Right lobe of liver (tissue), 6 donors: ENCODE measurements at places on chromosomes 1 and 21. TPM values are rescaled to one million over a fixed set of nuclear protein-coding genes. Genes with fewer than 3 reads are reported as not detected.

DNA sequence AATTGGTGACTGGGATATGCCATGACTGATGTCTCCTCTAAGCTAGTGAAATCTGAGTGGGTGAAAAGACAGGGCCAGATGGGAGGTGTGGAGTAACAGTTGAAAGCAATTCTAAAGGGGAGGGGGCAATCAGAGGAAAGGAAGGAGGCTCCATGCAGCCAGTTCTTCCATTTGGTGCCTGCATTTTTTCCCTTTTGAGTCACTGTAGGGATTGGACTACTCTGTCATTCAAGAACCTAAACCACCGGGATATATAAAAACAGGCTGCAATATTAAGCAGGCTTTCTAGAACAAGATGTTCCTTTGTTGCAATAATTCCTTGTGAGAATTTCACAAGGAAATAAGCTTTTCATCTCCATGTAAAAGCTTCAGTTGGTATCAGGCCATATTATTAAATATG lies 18.3 kb downstream of the CLIC6 start:
- no peak overlapping the region for H3K4me3 ChIP-seq
- no peaks in the 10 kb centered on the region for H3K27me3 ChIP-seq
- no peak overlapping the region for H3K27ac ChIP-seq
- DNase-seq, result no peak

GRCh38 chr1:235818632-235819136 lies 48.0 kb downstream of the LYST start:
- H3K4me3 ChIP-seq, result no peak overlapping the region
- H3K36me3 ChIP-seq, result no peaks in the 10 kb centered on the region
- H3K27me3 ChIP-seq, result no peaks in the 10 kb centered on the region
- H3K27ac ChIP-seq, result no peak overlapping the region
- H3K4me1 ChIP-seq, result no peaks in the 10 kb centered on the region

GRCh38 chr1:101278238-101278637 lies 41.4 kb downstream of the S1PR1 start:
- no peak overlapping the region for H3K4me3 ChIP-seq
- no peaks in the 10 kb centered on the region for H3K27me3 ChIP-seq
- no peaks in the 10 kb centered on the region for H3K4me1 ChIP-seq
- no peak overlapping the region for H3K27ac ChIP-seq

GRCh38 chr1:91891454-91891853 lies 5.5 kb upstream of the TGFBR3 start:
- no peak for DNase-seq
- no peaks in the 10 kb centered on the region for H3K36me3 ChIP-seq
- no peak overlapping the region for H3K27ac ChIP-seq
- no peak overlapping the region for H3K4me3 ChIP-seq
- no peaks in the 10 kb centered on the region for H3K4me1 ChIP-seq

GRCh38 chr1:30704271-30704670 lies 19.1 kb downstream of the MATN1 start:
- H3K4me1 ChIP-seq, result no peaks in the 10 kb centered on the region
- no peaks in the 10 kb centered on the region for H3K36me3 ChIP-seq
- no peak overlapping the region for H3K27ac ChIP-seq
- no peak overlapping the region for H3K4me3 ChIP-seq
- no peak for DNase-seq
- H3K27me3 ChIP-seq, result no peaks in the 10 kb centered on the region

- H3K27ac ChIP-seq, result no peak overlapping the region
- H3K4me1 ChIP-seq, result no peaks in the 10 kb centered on the region
- H3K36me3 ChIP-seq, result no peaks in the 10 kb centered on the region
Observed at GRCh38 chr21:45862543-45863207, 118.9 kb upstream of the COL6A1 start.

DNA sequence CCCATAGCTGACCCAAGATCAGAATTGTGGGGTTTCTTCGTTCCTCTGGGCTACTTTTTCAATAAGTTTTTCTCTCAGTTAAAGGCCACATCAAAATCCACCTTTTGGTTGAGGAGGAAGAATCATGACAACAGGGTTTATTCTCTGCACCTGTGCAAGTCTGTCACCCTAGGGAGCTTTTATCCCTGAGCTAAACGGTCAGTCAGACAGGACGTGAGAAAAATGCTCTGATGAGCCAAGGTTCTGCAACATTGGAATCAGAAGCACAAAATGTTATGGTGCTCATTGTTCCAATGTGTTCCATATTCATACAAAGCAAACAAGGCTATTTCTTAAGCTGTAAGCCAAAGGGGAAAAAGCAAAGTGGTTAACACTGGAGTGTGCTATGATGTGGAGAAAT lies 7.4 kb upstream of the ERICH3 start:
- no peaks in the 10 kb centered on the region for H3K36me3 ChIP-seq
- DNase-seq, result no peak
- no peaks in the 10 kb centered on the region for H3K27me3 ChIP-seq
- no peaks in the 10 kb centered on the region for H3K4me1 ChIP-seq
- H3K27ac ChIP-seq, result no peak overlapping the region

DNA sequence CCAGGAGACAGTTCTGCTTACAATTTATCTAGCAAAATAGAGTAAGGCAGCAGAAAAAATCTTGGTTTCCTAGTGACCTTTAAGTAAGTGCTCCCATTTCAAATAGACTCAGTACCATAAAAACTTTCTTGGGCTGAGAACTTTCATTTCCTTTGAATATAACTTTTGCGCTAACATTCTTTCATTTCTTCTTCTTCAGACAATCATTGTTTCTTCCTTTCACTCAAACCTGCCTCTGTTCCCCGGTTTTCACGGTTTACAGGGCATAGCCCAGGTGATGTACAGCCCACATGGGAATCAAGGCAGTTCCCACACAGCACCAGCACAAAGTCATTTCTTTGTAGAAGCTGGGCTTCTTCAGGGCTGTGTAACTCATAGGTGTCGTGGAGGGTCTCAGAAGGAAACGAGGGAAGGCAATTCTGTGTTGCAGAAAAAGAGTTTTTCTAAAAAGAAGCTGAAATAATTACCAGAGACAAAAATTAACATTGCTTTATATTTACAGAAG lies 611.6 kb downstream of the SMYD3 start:
- no peak for DNase-seq
- no peaks in the 10 kb centered on the region for H3K36me3 ChIP-seq
- H3K27me3 ChIP-seq, result no peaks in the 10 kb centered on the region
- no peaks in the 10 kb centered on the region for H3K4me1 ChIP-seq
- H3K27ac ChIP-seq, result no peak overlapping the region
- no peak overlapping the region for H3K4me3 ChIP-seq

- DNase-seq, result no peak
- H3K27ac ChIP-seq, result no peak overlapping the region
- no peaks in the 10 kb centered on the region for H3K27me3 ChIP-seq
- H3K4me1 ChIP-seq, result no peaks in the 10 kb centered on the region
- H3K36me3 ChIP-seq, result no peaks in the 10 kb centered on the region
Observed at GRCh38 chr1:243433737-243434370, 178.0 kb downstream of the SDCCAG8 start.

GRCh38 chr1:94240822-94241221 lies 3.4 kb upstream of the ARHGAP29 start:
- H3K4me3 ChIP-seq, result no peak overlapping the region
- no peak for DNase-seq
- H3K27ac ChIP-seq, result no peak overlapping the region

- no peak for DNase-seq
- H3K36me3 ChIP-seq, result no peaks in the 10 kb centered on the region
- H3K4me3 ChIP-seq, result no peak overlapping the region
- no peak overlapping the region for H3K27ac ChIP-seq
- no peaks in the 10 kb centered on the region for H3K27me3 ChIP-seq
- H3K4me1 ChIP-seq, result no peaks in the 10 kb centered on the region
Observed at GRCh38 chr1:233744779-233745513, 131.0 kb downstream of the KCNK1 start.

GRCh38 chr1:200030791-200031190 lies 3.3 kb downstream of the NR5A2 start:
- H3K4me1 ChIP-seq, result no peaks in the 10 kb centered on the region
- DNase-seq, result no peak
- H3K36me3 ChIP-seq, result no peaks in the 10 kb centered on the region

DNA sequence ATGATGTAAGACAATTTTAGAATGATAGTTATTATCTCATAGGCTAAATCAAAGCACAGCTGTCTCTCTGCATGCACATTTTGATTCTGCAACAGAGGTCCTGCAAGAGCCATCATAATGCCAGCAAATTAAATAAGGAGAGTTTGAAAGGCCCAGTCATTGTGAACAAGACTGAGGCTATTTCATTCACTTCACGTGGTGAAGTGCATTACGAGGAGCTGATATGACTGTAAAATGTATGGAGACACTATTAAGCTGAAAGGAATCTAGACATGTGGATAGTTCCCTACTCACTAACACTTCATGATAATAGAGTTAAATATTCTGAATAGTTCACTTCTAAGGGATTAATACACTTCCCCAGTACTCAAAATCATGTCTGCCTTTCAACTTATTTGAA lies 299.0 kb downstream of the SMYD3 start:
- H3K4me3 ChIP-seq, result no peak overlapping the region
- H3K27me3 ChIP-seq, result no peaks in the 10 kb centered on the region
- no peak overlapping the region for H3K27ac ChIP-seq
- no peaks in the 10 kb centered on the region for H3K36me3 ChIP-seq
- DNase-seq, result no peak

GRCh38 chr1:2137257-2138121 lies 57.1 kb downstream of the FAAP20 start:
- DNase-seq, result no peak
- H3K27me3 ChIP-seq, result no peaks in the 10 kb centered on the region
- H3K36me3 ChIP-seq, result no peaks in the 10 kb centered on the region
- no peaks in the 10 kb centered on the region for H3K4me1 ChIP-seq
- H3K27ac ChIP-seq, result no peak overlapping the region

DNA sequence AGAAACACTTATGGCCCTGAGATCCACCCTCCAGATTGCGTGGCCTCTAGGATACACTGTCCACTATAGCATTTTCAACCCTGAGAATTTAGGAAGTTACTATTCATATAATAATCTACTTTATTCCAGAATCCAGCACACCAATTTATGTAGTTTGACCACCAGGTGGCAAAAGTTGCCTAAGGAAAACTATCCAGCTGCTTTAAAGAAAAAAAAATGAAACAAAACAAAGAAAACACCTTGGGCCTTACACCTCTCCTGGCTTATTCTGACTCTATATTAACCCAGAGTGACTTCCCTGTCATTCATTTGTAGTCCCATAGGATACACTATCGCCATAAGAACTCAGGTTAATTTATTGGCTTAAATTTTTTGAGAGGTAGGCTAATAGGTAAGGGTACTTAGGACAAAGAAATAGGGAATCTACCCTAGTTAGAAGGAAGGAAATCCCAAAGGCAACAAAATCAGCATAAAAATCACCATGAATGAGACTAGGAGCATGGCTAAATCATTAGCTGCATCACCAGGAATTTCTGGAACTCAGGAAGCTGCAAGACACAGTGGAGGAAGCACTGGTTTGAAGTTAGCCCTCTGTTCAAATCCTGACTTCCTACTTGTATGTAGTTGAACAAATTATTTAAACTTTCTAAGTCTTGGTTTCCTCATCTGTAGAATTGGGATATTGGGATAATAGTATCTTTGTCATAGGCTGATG lies 107.5 kb downstream of the SPAG17 start:
- no peaks in the 10 kb centered on the region for H3K4me1 ChIP-seq
- DNase-seq, result no peak
- H3K4me3 ChIP-seq, result no peak overlapping the region
- no peaks in the 10 kb centered on the region for H3K27me3 ChIP-seq
- H3K27ac ChIP-seq, result no peak overlapping the region

- no peak overlapping the region for H3K27ac ChIP-seq
- no peak for DNase-seq
- no peaks in the 10 kb centered on the region for H3K4me1 ChIP-seq
- no peaks in the 10 kb centered on the region for H3K27me3 ChIP-seq
- no peak overlapping the region for H3K4me3 ChIP-seq
Observed at GRCh38 chr1:107413951-107414350, 273.1 kb downstream of the NTNG1 start.

DNA sequence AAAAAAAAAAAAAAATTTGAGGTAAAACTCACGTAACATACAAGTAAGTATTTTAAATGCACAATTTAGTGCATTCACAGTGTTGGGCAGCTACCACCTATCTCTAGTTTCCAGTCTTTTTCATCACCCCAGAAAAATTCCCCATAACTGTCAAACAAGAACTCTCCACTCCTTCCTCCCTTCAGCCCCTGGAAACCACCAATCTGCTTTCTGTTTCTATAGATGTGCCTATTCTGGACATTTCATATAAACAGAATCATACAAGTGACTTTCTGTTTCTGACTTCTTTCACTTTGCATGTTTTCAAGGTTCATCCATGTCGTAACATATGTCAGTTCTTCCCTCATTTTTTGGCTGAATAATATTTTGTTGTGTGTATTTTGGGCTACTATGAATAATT lies 24.9 kb upstream of the ETS2 start:
- H3K27ac ChIP-seq, result no peak overlapping the region
- DNase-seq, result no peak
- H3K36me3 ChIP-seq, result no peaks in the 10 kb centered on the region
- H3K27me3 ChIP-seq, result no peaks in the 10 kb centered on the region
- no peak overlapping the region for H3K4me3 ChIP-seq
- H3K4me1 ChIP-seq, result peaks cover 14% of the 10 kb centered on the region

The OR2L5 gene
- not detected for total RNA-seq

The MRPL9 gene
- 28.5 TPM for total RNA-seq

The NBPF20 gene
- 4.0 TPM for total RNA-seq
